HTR-8/SVneo (cell line): ENCODE measurements at places on chromosomes 2 and 18.

DNA sequence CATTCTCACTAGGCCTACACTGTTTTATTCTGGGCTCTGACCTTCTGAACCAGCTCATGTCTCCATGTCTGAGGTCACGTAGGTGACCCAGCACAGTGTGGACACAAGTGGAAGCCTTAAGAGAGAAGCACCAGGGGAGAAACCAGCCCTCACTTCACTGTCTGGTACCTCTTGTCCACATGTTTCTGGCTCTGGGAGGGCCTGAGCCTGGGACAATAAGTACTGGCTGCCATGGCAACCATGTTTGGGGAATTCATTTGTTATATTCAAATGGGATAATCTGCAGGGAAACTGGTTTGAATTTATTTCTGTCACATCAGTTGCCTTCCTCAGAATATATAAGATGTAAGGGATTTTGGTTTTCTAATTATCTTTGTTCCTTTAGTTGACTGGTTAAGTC lies 23.3 kb downstream of the MYO3B start:
- DNase-seq = no peak

DNA sequence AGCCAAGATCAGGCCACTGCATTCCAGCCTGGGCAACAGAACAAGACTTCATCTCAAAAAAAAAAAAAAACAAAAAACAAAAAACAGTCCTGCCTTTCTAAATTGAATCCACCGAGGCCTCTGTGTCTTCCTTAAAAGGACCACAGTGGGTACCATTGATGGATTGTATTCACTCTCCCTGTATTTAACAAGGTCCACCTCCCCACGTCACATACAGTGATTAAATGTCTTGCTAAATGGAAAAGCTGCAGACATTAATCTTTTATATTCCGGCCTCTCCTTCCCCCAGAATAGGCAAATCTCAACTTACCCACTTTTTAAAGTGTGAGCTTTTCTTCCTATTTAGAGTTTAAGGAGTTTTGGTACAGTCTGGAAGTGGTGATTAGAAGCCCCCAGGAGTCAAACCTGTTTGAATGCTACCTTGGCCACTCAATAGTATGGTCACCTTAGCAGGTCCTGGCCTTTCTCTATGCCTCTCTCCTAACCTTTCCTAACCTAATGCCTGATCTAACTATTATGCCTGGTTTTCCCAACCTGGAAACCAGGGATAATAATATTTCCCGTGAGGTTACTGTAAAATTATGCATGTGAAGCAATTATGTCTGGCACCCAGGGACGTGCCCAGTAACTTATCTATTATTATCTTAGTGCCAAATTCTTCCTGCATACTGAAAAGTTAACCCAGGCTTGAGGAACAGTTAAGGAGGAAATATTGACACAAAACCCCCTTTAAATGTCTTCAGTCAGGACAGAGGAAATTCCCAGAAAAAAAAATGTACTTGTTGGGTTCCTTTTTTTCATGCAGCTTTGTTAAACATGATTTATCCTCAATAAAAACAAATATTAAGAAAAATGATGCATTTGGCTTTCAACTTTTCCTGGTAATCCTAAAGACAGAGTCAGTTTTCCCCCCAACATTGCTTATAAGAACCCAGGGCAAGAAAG lies 3.1 kb downstream of the NFE2L2 start:
- DNase-seq = no peak

DNA sequence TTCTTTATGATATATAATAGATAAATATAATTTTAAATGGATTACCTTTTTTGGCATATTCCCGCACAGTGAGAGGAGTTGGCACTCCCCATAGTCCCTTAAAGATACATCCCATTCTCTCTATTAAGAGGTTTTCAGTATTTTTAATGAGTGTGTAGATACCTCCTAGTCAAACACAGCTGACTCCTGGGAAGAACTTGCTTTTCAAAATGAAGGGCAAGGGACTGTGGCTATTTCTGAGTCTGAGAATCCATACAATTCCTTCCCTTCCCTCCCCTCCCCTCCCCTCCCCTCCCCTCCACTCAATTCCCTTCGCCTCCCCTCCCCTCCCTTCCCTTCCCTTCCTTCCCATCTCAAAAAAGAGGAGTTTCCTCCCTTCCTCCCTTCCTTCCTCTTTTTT lies 93.5 kb downstream of the PRPF40A start:
- DNase-seq = no peak

DNA sequence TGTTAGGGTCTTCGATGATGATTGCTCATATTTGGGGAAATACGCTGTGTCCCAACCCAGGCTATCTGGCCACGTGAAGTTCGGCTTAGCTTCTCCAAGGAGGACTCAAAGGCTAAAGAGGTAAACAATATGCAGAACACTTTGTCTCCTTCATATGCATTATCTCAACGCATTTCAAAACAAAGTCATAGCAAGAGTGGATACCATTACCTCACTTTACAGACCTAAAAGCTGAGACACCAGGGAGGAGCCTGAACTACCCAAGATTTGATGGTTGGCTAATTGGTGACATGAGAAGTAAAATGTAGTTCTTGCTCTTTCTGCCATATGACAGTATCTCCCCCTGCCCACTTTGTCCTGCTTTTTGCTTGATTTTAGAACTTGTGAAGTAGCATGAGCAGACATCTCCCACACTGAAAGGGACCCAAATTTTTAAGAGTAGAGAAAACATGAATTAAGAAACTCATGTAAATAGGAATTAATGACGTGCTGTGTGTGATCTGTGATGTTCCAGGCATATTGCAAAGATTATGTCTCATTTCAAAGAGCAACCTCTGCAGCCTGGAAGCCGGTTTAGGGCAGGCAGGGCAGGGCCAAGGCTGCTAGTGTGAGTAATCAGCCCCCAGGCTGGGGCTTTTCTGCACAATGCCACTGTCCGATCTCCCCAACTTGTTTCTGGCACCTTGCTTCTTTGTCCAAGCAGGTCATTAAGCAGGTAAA lies 144.5 kb downstream of the BCL11A start:
- no peak for DNase-seq

DNA sequence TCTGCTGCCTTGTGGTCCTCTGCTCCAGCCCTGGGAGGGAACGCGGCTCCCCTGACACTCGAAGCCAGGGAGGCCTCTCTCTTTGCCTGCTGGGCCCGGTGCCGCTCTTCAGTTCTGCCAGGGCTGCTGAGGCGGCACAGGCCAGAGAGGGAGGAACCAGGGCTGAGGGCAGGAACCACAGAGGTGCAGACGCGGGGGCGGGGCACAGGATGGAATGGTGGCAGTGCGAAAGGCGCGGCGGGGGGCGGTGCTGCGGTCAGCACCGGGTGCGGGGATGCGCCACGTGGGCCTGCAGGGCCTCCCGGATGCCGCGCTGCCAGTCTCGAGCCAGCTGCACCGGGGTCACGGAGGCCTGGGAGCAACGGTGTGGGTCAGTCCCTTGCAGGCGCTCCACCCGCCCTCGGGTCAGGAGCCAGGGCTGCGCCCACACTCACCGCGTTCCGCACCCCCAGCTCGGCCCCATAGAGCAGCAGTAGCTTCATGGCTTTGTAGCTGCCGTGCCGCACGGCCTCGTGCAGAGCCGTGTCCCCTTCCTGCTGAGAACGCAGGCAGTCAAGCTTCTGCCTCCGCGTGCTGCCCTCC lies 4.4 kb downstream of the ANKRD23 start:
- DNase-seq = no peak

- DNase-seq = no peak
These were observed 31.5 kb upstream of the TSPYL6 start for GRCh38 chr2:54287532-54287931.

- no peak for DNase-seq
These were observed 258.9 kb downstream of the RDH14 start for GRCh38 chr2:18301421-18302139.

DNA sequence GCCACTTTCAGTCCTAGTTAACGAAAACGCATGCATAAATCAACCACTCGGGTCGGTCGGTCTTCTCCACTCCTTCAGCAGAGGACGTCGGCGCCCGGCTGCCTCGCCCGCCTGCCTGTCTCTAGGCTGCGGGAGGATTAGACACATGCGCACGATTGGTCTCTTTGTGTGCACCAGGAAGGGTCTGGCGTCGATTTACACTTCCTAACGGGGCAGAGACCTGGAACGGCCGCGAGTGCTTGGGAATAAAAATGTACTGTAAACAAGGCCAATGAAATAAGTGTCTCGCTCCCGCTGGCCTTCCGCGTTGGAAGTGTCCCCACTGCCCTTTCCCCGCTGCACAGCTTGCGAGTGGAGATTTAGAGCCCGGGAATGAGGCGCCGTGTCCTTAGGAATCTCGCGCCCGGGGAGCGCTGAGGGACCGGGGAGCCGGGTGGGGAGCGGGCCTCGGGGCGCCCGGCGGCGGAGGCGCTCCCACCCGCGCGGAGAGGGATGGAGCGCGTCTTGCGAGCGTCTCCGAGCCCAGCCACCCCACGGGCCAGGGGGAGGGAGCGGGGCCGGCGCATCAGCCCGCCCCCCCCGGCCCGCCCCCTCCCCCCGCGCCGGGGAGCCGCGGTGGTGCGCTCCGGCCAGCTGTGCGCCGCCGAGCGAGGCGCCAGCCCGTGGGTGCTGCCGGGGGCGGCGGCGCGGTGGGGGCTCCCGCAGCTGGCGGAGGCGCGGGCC lies at the start of gene DOK6:
Gene DOK6, plus strand, starts transcription at position 636 of the 723 bp plus-strand sequence.
- no peak for DNase-seq

DNA sequence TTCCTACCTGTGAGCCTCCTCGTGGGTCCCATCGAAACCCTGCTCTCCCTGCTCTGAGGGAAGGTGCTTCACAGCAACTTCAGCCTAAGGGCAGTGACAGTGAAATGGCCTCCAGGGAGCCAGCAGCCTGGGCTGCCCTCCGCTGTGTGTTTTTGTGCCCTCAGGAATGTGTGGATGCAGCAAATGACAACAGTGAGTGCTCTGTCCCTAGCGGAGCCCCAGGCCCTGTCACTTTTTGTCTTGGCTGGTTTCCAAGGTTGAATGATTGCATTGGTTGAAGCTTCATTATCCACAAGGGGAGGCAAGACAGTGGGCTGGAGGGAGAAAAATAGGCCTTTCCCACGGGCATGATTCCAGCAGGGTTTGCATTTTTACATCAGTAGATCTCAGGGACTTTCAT lies 42.9 kb downstream of the STON1 start:
- DNase-seq = no peak

DNA sequence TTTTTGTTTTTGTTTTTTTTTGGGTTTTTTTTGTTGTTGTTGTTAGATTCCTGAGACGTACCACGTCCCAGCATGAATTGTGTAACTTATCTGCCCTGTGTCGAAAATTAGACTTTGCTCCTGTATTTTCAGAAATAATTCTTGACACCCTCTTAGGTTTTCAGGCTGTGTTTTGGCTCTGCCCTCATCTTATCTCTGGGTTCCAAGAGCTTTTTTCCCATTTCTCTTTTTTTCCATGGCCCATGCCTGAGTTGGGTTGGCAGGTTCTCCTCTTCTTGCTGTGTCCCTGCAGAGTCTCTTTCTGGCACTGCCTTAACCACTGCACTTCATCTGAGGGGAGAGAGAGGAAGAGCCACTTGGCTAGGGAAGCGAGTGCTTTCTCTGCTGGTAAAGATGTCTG lies 42.4 kb downstream of the CTIF start:
- DNase-seq = no peak

DNA sequence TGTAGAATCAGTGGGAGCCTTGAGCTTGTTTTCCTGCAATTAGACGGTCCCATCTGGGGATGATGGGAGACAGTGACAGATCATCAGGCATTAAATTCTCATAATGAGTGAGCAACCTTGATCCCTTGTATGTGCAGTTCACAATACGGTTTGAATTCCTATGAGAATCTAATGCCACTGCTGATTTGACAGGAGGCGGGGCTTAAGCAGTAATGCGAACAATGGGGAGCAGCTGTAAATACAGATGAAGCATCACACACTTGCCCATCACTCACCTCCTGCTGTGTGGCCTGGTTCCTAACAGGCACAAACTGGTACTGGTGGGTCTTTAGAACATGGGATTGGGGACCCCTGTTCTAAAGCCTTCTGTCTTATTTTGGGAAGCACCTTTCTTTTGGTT lies 17.9 kb upstream of the NYAP2 start:
- no peak for DNase-seq

GRCh38 chr18:38790303-38790702 lies 1224.7 kb upstream of the CELF4 start:
- no peak for DNase-seq

- no peak for DNase-seq
These were observed 151.9 kb upstream of the SKOR2 start for GRCh38 chr18:47403317-47403716.

DNA sequence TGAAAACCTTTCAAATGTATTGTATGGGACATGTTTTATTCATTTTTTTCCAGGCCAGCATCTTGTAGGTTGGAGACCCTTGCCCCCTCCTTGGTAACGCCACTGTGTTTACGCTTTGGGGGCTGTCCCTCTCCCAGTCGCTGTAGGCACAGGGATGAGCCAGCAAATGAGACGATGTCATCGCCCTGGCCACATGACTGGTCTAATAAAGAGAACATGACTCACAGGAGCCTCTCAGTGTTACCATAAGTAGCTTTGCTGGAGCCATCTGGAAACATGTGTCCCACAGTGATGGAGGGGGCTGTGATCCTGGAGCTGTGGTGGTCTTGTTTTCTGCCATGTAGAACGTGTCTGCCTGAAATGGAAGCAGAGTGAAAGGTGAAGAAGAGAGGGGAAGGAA lies 78.9 kb downstream of the CD8B2 start:
- DNase-seq = no peak

DNA sequence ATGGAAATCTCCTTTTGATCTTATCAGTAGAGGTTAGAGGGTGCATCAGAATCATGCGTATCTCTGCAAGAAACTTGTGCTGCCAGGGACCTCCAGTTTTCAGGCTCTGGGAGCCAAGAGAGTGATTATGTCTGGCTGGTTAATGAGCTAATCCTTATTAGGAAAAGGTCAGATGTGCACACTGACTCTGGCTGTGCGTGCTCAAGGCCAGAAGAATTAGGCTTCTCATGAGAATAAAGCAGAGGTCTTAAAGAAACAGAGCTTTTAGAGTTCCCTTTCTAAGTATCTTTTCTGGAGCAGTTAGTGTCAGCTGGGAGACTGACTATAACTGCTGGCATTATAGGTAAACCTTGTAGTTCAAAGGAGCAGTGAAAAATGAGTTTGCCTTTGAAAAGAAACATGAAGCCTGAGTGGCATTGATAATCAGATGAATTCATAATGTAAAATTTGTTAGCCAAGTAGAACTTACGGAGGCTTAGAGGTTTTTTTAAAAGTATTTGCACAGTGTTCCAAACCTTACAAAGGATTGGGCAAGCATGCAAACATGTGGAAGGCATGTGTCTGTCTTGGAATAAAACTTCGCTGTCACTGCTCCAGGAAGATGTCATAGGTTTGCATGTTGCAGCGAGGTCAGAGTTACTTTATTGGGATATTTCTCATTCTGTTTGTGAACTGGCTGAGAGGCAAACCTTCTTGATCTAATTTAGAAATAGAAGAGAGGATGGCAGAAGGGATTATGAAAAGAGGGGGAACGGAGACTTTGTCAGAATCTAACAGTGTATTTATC lies 151.7 kb downstream of the ARHGAP28 start:
- DNase-seq = no peak
